GM04504 (cell line): ENCODE measurements at places on chromosomes 2 and 18.

GRCh38 chr2:41123341-41123740 is 671.5 kb upstream of the SLC8A1 start:
- DNase-seq, result no peak

DNA sequence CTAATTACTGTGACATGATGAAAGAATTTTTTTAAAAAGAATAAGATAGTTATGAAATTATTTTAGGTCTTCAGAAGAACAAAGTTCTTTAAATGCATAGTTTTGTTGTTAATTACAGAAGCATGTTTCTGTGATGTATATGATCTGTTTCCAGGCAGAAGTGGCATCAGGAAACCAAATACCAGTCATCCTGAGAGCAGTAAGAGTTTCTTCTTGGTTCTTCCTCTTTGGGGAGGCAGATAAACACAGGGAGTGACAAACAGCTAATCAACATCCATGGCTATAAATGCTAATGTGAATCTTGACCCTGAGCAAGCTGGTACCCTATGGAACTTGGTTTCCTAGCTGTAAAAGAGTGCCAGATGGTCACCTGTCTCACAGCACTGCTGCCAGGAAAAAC is 29.2 kb downstream of the WIPF1 start:
- DNase-seq, result no peak

DNA sequence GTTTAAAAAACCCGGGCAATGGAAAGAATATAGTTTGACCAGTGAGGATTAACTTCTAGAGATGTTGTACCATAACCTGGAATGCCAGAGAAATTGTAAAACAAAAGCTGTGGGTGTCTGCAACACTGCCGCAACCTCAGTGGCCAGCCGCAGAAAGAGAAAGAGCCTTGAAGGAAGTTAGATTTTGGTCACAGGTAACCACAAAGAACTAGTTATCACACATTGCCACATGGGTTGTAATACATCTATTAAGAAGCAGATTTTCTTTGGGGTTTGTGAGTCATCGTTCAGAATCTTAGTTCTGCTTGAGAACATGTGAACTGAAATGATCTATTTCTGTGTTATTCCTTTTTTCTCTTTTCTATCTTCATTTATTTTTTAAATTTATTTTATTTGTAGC is 222.9 kb upstream of the AGAP1 start:
- DNase-seq, result no peak

DNA sequence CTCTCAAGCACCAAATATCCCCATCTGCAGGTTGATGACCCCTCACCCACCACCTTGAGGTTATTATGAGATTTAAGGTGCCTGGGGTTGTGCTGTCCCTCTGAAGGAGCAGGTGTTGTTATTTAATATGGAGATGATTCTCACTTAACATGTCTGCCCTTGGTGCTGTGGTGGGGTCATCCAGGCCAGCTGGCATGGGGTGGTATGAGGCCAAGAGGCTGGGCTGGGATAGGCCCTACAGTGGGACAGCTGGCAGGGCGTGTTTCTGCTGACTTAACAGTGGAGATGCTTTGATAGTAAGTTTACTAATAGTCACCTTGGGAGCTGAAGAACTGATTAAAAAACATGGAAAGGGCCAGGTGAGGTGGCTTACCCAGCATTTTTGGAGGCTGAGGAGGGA is 22.4 kb downstream of the SERPINB12 start:
- DNase-seq, result no peak

DNA sequence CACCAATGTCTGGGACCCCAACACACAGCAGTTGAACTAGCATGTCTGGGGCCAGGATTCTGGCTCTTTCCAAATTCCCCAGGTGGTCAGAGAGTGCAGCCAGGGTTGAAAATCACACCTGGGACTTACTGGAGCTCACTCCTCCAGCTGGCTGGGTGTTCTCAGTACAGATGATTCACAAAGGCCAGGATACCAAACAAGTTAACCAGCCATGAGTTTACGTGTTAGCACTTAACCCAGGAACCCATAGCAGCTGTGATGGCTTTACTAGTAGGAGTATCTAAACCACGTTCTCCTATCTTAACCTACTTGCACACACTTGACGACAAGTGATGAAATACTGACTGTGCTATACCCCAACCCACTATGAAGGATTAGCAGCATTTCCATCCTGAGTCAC is 222.8 kb downstream of the FBXO15 start:
- no peak for DNase-seq

DNA sequence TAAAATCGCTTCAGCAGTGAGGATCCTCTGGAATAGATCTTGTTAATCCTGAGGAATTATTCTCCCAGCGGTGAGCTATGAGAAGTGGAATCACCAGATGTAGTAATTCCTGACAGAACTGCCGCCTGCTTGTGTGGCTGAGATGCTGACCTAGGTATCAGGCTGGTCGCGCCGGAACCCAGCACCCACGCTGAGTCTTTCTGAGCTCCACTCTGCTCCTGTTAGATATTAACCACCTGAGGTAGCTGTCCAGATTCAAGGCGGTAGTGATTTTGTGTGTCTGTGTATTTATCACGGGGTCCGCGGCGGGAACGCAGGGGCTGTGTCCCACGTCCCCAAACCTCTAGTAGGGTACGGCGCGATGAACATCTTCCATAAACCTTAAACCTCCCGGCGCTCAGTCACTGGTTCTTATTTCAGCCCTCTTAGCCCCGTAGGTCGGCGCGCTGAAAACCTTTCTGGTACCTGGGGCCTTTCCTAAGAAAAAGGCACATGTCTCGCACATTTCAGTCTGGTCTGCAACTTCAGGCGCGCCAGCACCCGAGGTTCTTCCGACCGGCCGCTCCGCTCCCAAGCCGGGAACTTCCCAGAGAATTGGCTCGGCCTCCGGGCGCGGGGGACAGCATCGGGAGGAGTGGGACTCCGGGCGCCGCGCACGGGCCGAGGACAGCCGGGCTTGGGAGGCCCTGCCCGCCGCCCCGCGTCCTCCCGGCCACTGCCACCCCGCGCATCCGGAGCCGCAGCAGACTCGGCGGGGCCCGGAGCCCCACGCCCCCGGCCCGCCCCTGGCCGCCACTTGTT is 542 bp upstream of the CNNM3 start:
- no peak for DNase-seq

DNA sequence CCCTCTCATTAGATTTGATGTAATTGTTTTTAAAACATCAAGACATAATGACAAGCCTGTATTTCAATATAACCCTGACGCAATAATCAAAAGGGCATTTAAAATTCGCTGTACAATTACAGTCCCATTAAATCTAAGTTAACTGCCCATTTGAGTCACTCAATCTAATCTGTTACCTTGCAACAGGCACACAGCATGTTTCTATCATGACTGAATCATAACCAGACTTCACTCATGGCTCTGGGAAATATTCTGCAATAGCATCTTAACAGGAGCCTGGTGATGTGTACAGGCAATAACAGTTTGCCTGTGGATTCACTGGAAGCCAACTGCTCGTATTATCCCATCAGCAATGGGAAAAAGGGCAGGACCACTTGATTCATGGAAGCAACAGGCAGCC is 142.3 kb upstream of the NCKAP5 start:
- DNase-seq, result no peak

DNA sequence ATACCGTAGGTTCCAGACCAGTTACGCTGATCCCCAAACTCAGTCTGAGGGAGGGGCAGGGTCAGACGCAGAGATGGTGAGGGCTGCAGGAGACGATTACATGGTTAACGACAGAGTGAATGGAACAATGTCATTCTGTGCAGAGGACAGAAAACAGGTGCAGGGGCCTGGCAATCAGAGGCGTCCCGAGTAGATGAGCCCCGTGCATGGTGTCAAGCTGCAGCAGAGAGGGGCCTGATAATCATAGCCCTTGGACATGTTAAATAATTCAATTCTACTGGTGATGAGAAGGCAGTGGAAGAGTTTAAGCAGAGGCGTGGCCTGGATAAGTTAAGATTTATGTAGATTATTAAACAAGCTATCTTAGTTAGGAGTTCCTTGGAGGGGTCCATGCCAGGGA is 178.6 kb downstream of the MYT1L start:
- DNase-seq, result no peak

DNA sequence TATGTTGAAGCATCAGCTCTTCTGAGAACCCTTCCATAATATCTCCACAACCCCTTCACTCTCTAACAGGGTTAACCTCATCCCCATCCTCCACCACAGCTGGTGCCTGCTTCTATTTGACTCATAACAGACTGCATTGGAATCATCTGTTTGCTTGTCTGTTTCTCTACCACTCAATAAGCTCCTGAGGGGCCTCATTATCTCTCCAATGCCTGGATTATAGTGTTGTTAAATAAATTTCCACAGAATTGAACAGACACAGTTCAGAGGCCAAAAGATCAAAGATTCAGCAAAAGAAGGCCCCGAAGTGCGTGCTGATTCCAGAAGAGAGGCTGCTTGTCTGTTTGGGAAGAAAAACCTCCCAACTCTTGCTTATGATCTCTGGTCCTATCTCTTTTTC is 33.7 kb upstream of the FAM98A start:
- no peak for DNase-seq

- no peak for DNase-seq
Observed at GRCh38 chr18:21040466-21040865, 71.1 kb downstream of the ROCK1 start.

GRCh38 chr2:173719471-173719870 is 245.7 kb downstream of the SP3 start:
- no peak for DNase-seq

DNA sequence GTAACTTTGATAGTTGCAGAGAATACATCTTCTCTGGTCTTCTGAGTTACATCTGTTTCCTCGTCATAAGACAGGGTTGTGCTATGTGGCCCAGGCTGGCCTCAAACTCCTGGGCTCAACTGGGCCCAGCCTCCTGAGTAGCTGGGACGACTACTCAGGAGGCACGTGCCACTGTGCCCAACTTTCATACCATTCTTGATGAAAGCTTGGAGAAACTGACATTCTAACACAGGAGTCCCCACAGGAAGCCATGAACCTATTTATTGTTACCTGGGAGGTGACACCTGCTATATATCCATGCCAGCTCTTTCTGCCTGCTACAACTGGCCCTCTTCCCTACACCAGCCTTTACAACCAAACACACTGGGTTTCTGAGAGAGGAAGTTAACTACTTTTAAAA is 19.1 kb downstream of the EIF2AK3 start:
- no peak for DNase-seq

GRCh38 chr18:54736981-54737380 is 91.3 kb upstream of the RAB27B start:
- no peak for DNase-seq

GRCh38 chr2:202786842-202787241 is 84.7 kb downstream of the ICA1L start:
- no peak for DNase-seq

GRCh38 chr2:15701341-15701907 is 109.8 kb downstream of the DDX1 start:
- no peak for DNase-seq

- DNase-seq, result no peak
Observed at GRCh38 chr18:53417003-53417402, 807.5 kb downstream of the MBD2 start.
